ENCODE measurements at places on chromosomes 5 and 9. TPM values are rescaled to one million over a fixed set of nuclear protein-coding genes. Genes with fewer than 3 reads are reported as not detected.

Gene PAM
- 200 TPM for total RNA-seq

Gene TNFSF8
- not detected for total RNA-seq

GRCh38 chr9:37104183-37104889 lies 16.0 kb upstream of the ZCCHC7 start:
- DNase-seq: peak; percentile 45

- no peak for DNase-seq
Measured at GRCh38 chr5:106956886-106957285, 713.9 kb downstream of the EFNA5 start.

DNA sequence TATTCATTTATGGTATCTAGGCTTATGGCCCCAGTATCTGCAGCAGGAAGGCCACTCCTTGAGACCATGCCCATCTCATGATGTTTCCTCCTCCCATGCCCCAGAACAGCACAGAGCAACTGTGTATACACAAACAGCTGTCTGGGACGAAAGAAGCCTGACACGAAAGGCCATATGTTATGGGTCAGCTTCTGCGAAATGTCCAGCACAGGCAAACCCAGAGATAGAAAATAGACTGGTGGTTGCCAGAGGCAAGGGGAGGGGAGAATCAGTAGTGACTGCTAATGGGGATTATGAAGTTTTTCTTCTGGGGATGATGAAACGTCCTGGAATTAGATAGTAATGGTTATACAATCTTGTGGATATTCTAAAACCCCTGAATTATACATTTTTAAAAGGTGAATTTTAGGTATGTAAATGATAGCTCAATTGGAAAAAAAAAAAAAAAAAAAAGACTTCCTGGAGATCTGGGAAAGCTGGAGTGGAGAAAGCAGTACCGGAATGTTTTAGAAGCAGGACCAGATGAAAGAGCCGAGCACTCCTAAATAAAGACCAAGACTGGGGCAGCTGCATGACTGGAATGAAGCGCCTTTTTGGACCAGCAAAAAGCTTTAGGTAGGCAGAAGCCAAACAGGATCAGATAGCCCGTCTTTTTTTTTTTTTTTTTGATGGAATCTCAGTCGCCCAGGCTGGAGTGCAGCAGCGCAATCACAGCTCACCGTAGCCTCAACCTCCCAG lies 29.2 kb downstream of the PCDHGC5 start:
- DNase-seq: no peak

DNA sequence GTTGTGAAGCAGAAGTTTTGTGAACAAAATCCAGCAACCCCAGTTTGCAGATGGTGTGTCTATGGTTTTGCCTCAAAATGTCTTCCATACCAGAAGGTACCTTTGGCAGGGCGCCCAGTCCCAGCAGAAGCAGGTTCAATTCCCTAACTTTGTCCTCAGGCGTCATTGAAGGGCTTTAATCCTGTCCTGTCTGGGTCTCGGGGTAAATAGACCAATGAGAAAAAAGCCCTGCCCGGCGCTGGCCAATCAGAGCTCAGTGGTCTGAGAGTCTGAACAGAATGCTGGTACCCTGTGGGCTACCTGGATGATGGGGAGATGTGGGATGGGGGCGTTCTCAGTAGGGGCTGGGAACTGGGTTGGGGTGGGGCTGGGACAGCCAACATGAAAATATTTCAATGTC lies 6.2 kb upstream of the ST6GALNAC4 start:
- DNase-seq: no peak

All from epithelial cell of proximal tubule (primary cell).